ENCODE measurements at places on chromosomes 7 and 10.

DNA sequence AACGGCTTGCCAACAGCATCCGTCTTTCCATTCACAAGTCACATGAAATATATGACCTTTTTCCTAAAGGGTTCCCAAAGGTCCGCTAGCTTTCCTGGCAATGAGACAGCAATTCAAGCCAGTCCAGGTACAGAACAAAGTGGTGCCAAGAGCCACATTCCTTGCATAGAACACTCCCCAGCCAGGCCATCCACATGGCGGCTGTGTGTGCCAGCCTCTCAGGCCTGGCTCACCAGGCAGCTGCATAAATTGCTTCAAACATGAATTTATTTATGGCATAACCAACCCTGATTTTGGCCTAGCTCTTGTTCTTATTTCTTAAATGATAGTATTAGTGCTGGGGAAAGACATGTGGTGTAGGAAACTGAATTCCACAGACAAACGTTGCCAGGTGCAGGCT is 63.7 kb upstream of the CREB5 start:
- peak; percentile 43 for DNase-seq

DNA sequence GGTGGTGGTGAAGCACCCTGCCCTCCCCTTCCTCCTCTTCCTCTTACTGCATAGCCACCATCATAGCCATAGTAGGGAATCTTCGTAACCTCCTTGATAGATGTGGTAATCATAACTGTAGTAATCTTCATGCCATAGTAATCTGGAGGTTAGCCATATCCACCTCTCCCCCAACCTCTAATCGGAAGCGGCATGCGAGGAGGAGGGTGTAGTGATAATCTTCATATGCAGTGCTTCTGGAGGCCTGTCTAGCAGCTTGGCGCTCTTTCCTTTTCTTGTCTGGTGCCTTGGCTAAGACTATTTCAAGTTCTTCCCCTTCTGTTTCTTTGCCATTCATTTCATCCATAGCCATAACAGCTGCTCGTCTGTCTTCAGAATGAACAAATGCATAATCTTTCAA is 90.9 kb downstream of the MLLT10 start:
- no peak for DNase-seq

GRCh38 chr10:72274730-72275350 is 1.1 kb downstream of the DDIT4 start:
- peak; percentile 85 for DNase-seq

- DNase-seq = no peak
Measured at GRCh38 chr7:126185959-126186580, 1066.7 kb downstream of the GRM8 start.

DNA sequence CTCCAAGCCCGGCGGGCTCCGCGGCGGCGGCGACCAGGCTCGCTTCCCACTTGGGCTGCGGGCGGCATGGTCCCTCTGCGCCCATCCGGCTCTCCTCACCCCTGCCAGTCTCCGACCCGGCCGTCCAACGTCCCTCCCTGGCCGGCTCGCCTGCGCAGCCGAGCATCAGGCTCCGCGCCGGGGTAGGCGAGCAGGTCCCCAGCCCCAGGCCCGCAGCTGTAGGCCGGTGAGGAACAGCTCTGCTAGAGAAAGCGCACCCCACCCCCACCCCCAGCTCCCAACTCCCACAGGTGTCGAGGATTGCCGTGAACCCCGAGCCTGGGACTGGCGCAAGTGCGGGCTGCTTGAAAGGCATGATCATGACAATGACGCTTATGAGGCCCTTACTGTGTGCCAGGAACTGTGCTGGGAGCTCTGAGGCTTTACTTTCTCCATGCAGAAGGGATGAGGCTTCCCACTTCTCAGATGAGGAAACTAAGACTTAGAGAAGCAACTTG is 20.8 kb upstream of the PAX2 start:
- DNase-seq = no peak

DNA sequence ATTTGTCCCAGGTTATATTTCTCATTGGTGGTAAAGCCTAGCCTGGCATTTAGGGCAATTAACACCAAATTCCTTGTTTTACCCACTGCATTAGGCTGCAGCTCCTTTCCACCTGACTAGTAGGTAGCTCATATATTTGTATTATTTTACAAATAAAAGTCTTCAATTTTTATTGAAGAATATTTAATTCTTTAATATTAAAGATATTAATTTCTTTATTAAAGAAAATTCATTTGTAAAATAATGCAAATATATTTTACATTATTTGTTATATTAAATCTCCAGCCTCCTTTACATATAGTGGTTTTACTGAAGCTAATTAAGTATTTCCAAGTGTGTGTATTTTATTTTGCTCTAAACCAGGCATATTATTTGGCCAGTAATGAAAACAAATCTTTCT is 361.2 kb downstream of the GPR158 start:
- DNase-seq = no peak

DNA sequence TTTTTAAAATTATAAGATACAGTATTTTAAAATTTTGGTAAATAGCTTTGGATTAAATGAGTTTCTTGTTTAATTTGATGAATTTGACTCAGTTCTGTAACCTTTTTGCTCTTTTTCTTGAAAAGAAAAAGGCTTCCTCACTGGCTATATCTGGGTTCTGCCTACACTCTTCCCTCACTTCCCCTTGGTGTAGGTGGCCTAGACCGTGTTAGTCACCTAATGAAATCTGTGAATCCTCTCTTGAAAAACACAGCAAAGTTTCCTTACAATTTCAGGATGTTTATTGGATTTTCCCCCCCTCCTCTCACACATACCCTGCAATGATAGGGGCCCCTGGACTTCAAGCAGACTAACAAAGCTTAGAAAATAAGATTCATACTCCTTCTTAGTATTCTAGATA is 231.6 kb downstream of the ADK start:
- DNase-seq = no peak

DNA sequence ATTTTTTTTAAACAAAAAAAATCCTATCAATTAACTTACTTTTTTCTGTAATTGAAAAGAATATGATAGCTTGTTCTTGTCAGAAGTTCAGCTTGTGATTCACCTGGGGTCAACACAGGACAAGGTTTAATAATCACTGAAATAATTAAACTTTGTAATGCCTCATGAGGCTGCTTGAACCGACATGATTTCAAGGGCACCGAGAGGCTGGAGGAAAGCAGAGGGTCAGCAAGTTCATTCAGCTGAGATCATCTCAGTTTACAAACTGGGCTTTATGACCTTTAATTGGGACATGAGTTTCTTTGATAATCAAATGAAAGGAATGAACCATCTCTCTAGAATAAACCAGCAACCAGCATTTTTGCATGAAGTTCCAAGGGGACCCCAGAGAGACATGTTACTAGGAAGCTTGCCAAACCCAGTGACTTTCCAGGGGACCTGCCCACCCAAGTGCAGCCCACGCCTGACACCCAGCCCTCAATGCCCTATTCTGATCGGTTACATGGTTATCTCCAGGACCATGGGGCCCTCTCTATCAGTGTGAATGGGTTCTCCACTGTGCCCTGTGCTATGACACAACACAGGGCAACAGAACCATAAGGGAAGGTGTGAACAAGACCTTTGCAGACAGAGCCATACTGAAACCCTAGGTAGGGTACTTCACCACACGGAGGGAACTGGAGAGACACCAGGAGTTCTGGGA is 7.8 kb upstream of the CYP3A4 start:
- no peak for DNase-seq

- no peak for DNase-seq
Measured at GRCh38 chr7:66047426-66047825, 28.2 kb upstream of the ASL start.

DNA sequence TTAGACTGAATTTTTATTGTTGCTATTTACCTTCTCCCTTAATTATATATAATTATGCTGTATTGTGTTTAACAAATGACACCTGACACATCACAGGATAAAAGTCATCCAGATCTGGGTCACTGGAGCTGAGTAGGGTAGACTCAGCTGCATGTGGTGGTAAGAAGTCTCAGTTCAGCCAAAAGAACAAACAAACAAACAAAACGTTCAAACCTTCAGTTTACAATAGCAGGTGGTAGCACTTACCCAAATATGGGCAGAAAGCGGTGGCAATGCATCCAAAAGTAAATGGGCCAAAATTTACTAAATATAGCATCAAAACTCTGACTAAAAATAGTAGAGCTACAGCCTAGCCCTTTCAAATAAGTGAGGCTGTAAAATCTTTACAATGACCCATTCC is 42.2 kb downstream of the ZWINT start:
- DNase-seq = no peak

DNA sequence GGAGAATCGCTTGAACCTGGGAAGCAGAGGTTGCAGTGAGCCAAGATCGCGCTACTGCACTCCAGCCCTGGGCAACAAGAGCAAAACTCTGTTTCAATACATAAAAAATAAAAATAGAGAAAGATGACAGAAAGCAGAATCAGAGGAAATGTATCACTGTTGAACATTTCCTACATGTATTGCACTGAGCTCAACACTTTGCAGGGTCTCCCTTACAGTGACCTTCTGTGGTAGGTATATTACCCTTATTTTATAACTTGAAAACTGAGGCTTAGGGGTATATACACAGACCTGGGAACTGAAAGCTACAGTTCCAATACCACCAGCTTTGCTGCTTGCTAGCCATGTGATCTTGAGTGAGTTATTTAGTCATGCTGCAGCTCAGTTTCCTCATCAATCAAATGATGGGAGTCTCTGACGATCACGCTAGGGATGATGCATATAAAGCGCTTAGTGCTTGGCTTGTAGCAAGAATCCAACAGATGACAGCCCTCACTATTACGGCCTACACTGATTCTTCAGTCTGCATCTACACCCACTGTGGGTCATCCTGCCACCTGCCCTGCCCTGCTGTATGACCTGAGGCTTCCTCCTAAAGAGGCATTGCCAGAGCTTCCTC is 99.0 kb downstream of the PDE1C start:
- DNase-seq = no peak

GRCh38 chr10:117178190-117178589 is 19.1 kb upstream of the KCNK18 start:
- DNase-seq = no peak

- DNase-seq = no peak
Measured at GRCh38 chr7:29272057-29272456, 77.5 kb downstream of the CHN2 start.

- peak; percentile 11 for DNase-seq
Measured at GRCh38 chr10:62166331-62167131, 102.1 kb downstream of the RTKN2 start.

DNA sequence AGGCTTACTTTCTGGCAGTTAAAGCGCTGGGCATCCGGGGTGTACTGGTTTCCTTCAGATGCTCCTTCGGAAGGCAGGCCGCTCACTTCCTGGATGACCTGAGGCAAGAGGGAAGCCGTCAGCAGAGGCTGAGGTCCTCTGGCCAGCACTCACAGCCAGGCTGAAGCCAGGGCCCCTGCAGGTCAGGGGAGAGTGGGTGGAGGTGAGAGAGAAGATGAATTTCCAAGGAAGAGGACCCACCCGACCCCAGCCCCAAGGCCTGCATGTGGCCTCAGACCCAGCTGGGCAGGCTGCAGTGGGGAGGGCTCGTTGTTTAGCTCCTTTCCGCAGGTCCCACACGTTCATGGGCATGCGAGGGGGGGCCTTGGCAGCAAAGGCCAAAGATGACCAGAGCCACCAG is 71.3 kb downstream of the VWA2 start:
- no peak for DNase-seq

GRCh38 chr10:110642204-110643034 is 1.7 kb upstream of the RBM20 start:
- no peak for DNase-seq

GRCh38 chr7:101890749-101891523 is 73.5 kb downstream of the CUX1 start:
- DNase-seq = no peak

DNA sequence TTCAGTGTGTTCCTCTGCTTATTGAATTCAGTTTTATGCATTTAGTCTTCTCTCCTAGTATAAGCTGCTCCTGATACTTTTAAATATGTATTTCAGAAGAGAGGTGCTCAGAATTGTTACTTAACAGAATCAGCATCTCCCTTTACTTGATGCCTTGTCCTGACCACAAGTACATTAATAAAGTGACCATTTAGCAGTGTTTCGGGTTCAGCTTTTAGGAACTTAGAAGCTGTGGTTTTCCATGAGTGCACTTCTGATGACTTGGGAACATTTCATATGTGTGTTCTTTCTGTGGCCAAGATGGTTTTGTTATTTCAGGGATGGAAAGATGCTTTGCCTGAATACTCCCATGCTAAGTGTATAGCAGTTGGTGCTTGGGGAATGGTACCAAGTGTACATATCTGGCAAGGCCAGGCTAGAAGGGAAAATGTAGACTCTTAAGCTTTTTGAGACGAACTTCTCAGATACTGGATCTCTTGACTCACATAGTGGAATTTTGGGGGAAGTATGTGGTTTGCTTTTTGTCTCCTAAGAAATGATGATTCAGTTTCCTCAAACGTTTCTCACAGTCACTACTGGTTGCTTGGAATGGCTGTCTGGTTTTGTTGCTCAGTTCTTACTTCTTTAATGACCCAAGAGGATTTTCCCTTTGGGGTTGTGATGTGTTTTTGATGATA is 17.2 kb downstream of the SGPL1 start:
- no peak for DNase-seq

DNA sequence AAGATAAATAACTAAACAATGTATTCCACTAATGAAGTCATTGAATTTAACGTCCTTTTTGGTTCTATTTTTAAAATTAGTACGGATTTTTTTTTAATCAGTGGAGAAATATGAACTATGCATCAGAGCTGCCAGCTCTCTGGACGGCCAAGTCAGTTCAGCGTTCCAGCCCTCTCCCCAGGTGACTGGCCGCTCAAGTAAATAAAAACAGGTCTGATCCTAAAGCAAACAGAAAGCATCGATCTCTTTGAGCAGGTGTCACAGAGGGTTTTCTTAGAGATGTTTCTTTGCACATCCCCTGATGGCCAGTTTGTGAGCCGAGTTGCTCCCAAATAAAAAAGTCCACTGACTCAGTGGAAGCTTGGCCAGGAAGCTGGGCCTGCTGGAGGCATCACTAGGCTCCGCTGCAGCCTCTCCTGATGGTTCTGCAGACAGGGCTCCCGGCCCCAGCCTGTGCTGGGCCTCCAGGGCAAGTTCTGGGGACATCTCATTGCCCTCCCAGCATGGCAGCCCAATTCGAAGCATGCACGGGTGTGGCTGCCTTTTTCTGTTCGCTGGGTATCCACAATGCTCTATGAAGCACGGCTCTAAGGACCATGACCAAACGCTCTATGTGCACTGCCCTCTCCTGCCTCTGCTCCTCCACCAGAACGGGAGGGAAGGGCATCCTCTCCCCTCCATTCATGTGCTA is 74.7 kb upstream of the PPP2R2D start:
- no peak for DNase-seq

GRCh38 chr7:29457565-29458011 is 106.0 kb upstream of the PRR15 start:
- DNase-seq = no peak

DNA sequence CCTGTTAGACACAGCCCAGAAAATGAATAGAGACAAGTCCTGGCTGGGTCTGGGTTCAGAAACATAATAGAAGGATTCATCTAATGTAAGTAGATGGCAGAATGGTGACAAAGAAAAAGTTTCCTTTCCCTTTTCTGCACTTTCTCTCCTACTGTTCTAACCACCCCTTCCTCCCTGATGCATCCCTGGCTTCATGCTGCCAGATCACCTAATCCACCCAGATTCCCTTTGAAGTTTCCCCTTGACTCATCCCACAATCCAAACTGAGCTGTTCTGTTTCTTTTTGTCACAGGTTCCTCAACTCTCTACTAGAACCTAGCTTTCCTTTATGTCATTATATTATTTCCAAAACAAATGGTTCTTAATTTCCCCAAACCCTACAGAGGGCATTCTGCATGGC is 1.1 kb upstream of the MACC1 start:
- DNase-seq = no peak

GRCh38 chr10:13715100-13715499 is 128.3 kb downstream of the PRPF18 start:
- no peak for DNase-seq

- DNase-seq = no peak
Measured at GRCh38 chr7:130136579-130137167, 66.3 kb downstream of the KLHDC10 start.

Measured in body of pancreas (tissue), 4 donors.